Body of pancreas (tissue), 4 donors: ENCODE measurements at places on chromosomes 2 and 18. TPM values are rescaled to one million over a fixed set of nuclear protein-coding genes. Genes with fewer than 3 reads are reported as not detected.

DNA sequence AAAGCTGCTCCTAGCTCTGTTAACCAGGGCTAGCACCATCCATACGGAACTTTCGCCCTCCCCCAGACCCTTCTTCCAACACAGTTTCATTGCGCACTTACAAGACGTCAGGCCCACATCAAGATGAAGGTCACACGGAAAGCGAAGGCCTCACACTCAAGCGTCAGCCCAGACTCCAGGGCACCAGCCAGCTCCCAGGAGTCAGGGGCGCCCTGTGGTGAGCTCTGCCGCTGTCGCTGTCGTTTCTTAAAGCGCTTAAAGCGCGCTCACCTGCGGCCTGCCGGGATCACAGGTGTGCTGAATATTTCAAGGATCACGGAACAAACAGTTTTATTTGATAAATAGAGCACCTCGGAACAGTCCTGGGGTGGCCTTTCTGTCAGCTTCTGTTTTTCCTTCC lies 163.1 kb downstream of the CDH20 start:
- no peak overlapping the region for H3K27ac ChIP-seq
- H3K4me1 ChIP-seq: no peaks in the 10 kb centered on the region
- no peaks in the 10 kb centered on the region for H3K27me3 ChIP-seq
- H3K4me3 ChIP-seq: no peak overlapping the region
- H3K36me3 ChIP-seq: no peaks in the 10 kb centered on the region
- DNase-seq: no peak

The SPDYA gene
- total RNA-seq: 1.6 TPM

- H3K4me1 ChIP-seq: peaks cover 19% of the 10 kb centered on the region
- H3K27me3 ChIP-seq: no peaks in the 10 kb centered on the region
- H3K36me3 ChIP-seq: no peaks in the 10 kb centered on the region
- no peak overlapping the region for H3K27ac ChIP-seq
These were observed 14.4 kb downstream of the EN1 start for GRCh38 chr2:118832791-118833715.

The CDC42EP3 gene
- total RNA-seq: 5.3 TPM

GRCh38 chr2:1967242-1968208 lies 223.2 kb upstream of the PXDN start:
- DNase-seq: no peak
- no peaks in the 10 kb centered on the region for H3K27me3 ChIP-seq
- H3K27ac ChIP-seq: no peak overlapping the region
- H3K36me3 ChIP-seq: no peaks in the 10 kb centered on the region

DNA sequence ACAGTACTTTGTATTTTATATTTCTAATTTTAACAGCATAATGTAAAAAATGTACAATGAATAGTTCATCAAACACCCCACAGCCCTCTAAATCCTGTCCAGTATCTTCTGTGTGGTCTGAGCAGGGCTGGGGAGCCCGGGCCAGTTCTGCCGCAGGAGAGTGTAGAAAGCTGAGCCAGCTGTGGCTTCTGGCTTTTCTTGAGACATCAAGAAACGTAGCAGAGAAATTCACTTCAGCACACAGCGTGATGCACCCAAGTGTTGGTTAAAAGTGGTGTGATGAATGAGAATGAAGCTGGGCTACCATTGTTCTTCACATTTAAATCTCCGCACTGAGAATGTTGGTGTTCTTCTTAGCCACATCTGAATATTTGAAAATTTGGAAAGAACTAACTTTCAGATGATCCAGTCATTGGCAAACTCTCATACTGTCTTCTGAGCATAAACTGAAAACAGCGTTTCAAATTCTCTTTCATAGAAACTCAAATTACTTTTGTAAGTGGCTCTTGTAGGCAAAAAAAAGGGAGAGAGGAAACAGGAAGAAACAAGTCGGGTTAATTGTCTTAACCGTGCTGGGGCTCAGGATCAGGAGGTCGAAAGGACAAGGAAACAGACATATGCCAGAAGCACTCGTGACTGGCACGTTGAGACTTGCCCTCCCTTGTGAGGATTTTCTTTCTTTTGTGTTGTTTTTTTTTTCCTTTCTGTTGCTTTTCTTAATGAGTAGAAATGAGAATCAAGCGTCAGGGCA lies 23.4 kb upstream of the TMEM87B start:
- H3K4me3 ChIP-seq: no peak overlapping the region
- H3K36me3 ChIP-seq: no peaks in the 10 kb centered on the region
- no peaks in the 10 kb centered on the region for H3K27me3 ChIP-seq
- H3K4me1 ChIP-seq: peaks cover 23% of the 10 kb centered on the region
- peak; percentile 34 for DNase-seq

The ARPC2 gene
- 68.6 TPM for total RNA-seq

- no peak for DNase-seq
- H3K4me1 ChIP-seq: peaks cover 11% of the 10 kb centered on the region
- no peak overlapping the region for H3K4me3 ChIP-seq
- no peaks in the 10 kb centered on the region for H3K36me3 ChIP-seq
- H3K27ac ChIP-seq: no peak overlapping the region
These were observed 114.5 kb downstream of the KLHL29 start for GRCh38 chr2:23499439-23499838.

The ARMC9 gene
- total RNA-seq: 6.9 TPM

- H3K4me1 ChIP-seq: no peaks in the 10 kb centered on the region
- H3K27ac ChIP-seq: peak overlapping the region; percentile 10
- no peak for DNase-seq
- H3K4me3 ChIP-seq: no peak overlapping the region
- H3K27me3 ChIP-seq: no peaks in the 10 kb centered on the region
These were observed 216.9 kb downstream of the BCL11A start for GRCh38 chr2:60336442-60337141.

GRCh38 chr2:30865243-30865642 lies 58.0 kb upstream of the CAPN13 start:
- no peak for DNase-seq
- no peaks in the 10 kb centered on the region for H3K27me3 ChIP-seq
- no peak overlapping the region for H3K27ac ChIP-seq
- no peak overlapping the region for H3K4me3 ChIP-seq

DNA sequence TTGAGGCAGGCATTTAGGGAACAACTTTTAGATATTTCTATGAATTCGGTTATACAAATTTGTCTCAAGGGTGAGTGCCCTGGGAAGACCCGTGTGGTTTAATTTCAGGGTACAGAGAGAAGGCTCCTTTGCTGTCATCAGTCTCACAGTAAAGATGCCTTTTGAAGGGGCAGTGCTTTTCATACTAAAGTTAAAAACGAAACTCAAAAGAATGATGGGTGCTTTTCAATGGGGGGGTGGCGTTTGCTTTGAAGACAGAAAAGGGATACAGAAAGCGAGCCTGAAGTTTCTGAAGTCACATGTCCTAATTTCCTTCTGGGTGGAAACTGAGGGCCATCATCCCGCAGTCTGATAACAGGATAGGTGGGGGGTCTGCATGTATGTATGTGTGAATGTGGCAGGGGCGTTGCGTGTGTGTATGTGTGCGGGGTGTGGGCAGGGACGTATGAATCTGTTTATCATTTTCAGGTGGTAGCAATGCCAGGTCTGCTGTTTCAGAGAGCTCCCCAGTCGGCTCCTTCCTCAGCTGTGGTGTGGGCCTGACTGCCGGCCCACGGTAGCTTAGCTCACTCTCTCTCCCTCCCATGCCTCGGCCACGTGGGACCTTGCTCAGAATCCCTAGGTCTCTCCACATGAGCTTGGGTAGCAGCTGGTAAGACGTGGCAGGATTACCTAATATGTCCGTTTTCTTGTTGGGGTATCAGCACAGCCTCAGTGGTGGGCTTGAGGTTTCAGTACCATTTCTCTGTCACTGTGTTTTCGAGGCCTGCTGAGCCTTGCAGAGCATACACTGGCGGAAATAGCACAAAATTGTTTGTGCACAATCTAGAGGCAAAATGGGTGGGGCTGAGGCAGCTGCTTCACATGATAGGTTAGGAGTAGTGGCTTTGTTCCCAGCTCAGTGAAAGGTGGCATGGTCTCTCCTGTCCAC lies 32.7 kb downstream of the ARHGAP25 start:
- H3K4me3 ChIP-seq: no peak overlapping the region
- no peaks in the 10 kb centered on the region for H3K36me3 ChIP-seq
- no peak for DNase-seq
- H3K27ac ChIP-seq: no peak overlapping the region

The CHRNG gene
- not detected for total RNA-seq

The ITPRIPL1 gene
- total RNA-seq: 1.8 TPM

The C1QL2 gene
- 1.0 TPM for total RNA-seq

DNA sequence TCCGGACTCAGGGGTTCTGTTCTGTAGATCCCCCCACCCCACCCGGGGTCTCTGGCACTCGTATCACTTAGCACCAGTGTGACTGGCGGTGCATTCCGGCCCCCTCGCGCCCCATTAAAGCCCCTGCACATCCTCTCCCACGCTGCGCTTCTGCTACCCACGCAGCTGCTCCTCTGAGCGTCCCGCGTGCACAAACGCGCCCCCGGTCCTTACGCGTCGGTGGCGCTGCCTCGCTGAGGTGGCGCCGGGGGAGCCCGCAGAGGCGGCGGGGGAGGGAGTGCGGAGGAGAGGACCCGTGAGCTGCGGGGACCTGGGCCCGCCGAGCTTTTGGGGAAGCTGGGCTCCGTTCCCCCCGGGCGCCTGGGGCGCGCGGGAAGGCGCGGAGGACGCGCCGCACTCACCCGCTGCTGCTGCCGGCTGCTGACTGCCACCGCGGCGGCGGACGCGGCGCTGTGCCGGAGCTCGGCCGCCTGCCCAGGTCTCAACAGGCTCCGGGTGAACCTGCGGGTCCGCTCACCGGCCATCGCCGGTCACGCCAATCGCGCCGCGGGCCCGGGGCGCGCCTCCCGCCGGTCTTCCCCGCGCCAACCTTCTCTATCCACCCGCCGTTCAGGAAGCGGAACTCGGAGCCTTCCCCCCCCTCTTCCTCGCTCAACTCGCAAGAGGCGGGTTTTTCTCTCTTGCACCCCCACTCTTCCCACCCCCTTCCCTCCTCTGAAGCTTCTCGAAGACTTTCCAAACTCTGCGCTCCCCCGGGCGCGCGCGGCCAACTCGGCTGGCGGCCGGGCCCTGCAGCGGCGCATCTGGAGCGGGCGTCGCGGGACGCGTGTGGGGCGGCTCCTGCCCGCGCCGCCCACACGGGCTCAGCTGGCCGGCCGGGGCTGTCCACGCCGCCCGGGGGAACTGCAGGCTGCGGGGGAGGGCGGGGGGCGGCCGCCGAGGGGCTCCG lies at the start of gene DOCK10:
Gene DOCK10, minus strand, starts transcription at position 618 of the 949 bp plus-strand sequence. Its CDS starts 94 bp downstream, at position 524.
- no peaks in the 10 kb centered on the region for H3K36me3 ChIP-seq
- H3K27ac ChIP-seq: no peak within 1 kb of the TSS
- no peaks in the 10 kb centered on the region for H3K27me3 ChIP-seq
- H3K4me1 ChIP-seq: peaks cover 16% of the 10 kb centered on the region
- peak; percentile 9 for DNase-seq

The NAPG gene
- total RNA-seq: 27.5 TPM

The AKAIN1 gene
- total RNA-seq: 3.1 TPM

DNA sequence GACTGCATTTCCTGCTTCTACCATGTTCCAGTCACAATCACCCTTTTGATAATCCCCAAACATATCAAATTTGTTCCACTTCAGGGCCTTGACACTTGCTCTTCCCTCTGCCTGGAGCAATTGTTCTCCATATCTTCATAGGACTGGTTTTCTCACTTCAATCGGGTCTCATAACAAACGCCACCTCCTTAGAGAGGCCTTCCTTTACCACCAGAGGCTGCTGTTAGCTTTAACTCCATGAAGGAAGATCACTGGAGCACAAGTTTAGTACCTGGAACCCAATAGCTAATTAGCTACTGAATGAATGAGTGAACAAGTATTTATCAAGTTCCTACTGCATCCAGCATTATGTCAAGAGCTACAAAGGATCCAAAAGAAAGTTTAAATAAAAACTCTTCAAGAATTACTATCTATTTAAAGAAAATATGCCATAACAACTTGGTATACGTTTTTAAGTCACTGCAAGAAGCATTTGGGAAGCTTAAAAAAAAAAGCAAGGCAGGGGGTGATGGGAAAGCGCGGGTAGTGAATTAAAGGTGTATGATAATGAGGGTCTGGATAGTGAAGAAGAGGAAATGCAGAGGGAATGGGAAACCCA lies 58.8 kb downstream of the BAZ2B start:
- no peaks in the 10 kb centered on the region for H3K4me1 ChIP-seq
- no peak overlapping the region for H3K4me3 ChIP-seq
- H3K36me3 ChIP-seq: no peaks in the 10 kb centered on the region

DNA sequence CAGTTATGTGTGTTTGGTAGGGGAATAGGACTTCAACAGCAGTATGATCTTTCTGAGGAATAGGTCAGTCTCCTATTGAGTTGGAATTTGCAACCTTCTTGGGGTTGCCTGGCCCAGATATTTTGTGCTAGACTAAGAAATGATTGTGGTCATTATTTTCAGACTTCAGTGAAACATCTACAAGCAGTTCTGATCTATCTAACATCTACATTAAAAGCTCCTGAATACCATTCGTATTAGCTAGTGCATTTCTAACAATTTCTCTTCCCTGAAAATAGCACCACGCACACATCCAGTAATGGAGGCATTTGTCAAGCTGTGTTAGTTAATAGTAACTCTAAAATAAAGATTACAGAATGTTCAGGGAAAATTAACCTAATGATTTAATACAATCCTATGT lies 179.3 kb downstream of the FIGN start:
- no peaks in the 10 kb centered on the region for H3K4me1 ChIP-seq
- H3K27me3 ChIP-seq: no peaks in the 10 kb centered on the region
- no peak overlapping the region for H3K27ac ChIP-seq
- no peak overlapping the region for H3K4me3 ChIP-seq
- DNase-seq: no peak

DNA sequence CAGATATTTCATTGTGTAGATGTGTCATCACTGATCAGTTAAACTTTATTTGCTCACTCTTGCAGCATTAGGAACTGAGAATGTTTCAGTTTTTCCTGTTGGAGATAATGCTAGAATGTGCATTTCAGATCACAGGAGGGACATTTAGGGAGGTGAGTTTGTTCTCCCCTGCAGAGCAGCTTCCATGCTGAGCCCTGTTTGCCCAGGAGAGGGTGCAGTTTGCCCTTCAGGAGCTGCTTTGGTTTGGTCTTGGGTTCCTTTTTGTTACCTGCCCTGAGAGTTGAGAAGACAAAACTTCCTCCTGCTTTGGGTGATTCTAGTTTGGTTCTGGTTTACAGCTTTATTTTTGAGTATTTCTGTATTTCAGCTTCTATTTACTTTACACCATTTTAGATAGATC lies 49.9 kb downstream of the DGKD start:
- H3K36me3 ChIP-seq: no peaks in the 10 kb centered on the region
- DNase-seq: peak; percentile 35
- no peaks in the 10 kb centered on the region for H3K27me3 ChIP-seq
- H3K27ac ChIP-seq: no peak overlapping the region
- H3K4me1 ChIP-seq: peaks cover 10% of the 10 kb centered on the region

GRCh38 chr18:3117493-3118192 lies 102.1 kb downstream of the MYOM1 start:
- H3K4me3 ChIP-seq: no peak overlapping the region
- no peaks in the 10 kb centered on the region for H3K36me3 ChIP-seq
- peaks cover 60% of the 10 kb centered on the region for H3K4me1 ChIP-seq
- peak; percentile 84 for DNase-seq
- peak overlapping the region; percentile 75 for H3K27ac ChIP-seq

GRCh38 chr18:10119991-10120390 lies 206.2 kb downstream of the VAPA start:
- H3K27ac ChIP-seq: no peak overlapping the region
- peaks cover 16% of the 10 kb centered on the region for H3K4me1 ChIP-seq
- no peaks in the 10 kb centered on the region for H3K36me3 ChIP-seq
- H3K27me3 ChIP-seq: no peaks in the 10 kb centered on the region
- no peak for DNase-seq

The IL36B gene
- not detected for total RNA-seq

GRCh38 chr2:235981631-235982030 lies 186.6 kb downstream of the GBX2 start:
- H3K27ac ChIP-seq: no peak overlapping the region
- no peaks in the 10 kb centered on the region for H3K27me3 ChIP-seq
- no peak for DNase-seq
- no peak overlapping the region for H3K4me3 ChIP-seq
- no peaks in the 10 kb centered on the region for H3K36me3 ChIP-seq

The SP9 gene
- not detected for total RNA-seq
